Right ventricle myocardium inferior (tissue), 1 donor: ENCODE measurements at places on chromosomes 16 and 17. TPM values are rescaled to one million over a fixed set of nuclear protein-coding genes. Genes with fewer than 3 reads are reported as not detected.

GRCh38 chr16:50889276-50889675 is 147.4 kb downstream of the CYLD start:
- DNase-seq = no peak

CCDC78 gene
- 0.49 TPM for total RNA-seq

BCL6B gene
- total RNA-seq = 14.0 TPM

DNA sequence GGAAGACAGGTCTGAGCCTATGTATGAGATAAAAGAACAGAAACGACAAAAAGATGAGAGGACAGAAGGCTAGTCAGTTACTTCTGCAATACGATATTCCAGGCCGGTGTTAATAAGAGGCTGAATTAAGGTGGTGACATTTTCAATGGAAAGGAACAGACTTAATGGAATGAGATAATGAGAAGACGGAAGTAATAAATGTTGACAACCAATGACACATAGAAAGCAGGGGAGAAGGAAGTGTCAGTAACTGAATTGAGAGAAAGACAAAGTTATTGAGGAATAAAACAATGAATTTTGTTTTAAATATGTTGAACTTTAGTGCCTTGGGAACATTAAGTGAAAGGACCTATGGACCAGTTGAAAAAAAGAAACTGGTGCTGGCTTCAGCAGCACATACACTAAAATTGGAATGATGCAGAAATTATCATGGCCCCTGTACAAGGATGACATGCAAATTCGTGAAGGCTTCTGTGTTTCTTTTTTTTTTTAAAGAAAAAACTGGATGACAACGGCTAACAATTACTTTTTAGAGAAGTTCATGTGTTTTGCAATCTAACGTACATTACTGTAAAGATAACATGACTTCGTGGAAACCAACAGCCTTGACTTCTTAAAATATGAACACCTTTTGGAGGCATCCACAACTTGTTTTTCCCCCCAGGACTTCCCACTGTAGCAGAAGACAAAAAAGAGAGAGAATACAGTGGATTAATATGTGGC is 18.5 kb upstream of the CPD start:
- DNase-seq = no peak

DNA sequence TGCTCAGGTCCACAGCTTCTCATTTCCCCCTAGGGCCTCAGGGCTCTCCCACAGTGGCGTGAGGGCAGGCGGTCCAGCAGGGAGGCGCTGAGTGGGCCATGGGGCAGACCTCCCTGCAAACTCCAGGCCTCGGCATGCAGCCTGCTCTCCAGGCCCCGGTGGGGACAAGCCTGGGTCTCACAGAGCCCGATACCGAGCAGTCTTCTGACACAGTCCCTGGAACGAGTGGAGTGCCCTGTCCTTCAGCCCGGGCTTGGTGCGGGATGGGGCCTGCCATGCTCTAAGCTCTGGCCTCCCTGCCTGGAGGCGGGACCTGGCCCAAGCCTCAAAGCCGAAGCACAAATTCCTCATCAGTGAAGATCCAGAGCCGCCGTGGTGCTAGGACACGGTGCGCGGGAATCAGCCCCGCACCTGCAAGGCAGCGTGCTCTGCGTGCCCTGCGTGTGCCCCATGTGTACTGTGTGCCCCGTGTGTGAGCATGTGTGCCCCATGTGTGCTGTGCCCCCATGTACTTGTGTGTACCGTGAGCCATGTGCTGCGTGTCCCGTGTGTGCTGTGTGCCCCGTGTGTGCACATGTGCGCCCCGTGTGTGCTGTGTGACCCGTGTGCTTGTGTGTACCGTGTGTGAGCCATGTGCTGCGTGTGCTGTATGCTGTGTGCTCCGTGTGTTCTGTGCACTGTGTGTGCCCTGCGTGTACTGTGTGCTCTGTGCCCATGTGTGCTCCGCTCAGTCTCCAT is 56.1 kb downstream of the ENGASE start:
- no peak for DNase-seq

DNA sequence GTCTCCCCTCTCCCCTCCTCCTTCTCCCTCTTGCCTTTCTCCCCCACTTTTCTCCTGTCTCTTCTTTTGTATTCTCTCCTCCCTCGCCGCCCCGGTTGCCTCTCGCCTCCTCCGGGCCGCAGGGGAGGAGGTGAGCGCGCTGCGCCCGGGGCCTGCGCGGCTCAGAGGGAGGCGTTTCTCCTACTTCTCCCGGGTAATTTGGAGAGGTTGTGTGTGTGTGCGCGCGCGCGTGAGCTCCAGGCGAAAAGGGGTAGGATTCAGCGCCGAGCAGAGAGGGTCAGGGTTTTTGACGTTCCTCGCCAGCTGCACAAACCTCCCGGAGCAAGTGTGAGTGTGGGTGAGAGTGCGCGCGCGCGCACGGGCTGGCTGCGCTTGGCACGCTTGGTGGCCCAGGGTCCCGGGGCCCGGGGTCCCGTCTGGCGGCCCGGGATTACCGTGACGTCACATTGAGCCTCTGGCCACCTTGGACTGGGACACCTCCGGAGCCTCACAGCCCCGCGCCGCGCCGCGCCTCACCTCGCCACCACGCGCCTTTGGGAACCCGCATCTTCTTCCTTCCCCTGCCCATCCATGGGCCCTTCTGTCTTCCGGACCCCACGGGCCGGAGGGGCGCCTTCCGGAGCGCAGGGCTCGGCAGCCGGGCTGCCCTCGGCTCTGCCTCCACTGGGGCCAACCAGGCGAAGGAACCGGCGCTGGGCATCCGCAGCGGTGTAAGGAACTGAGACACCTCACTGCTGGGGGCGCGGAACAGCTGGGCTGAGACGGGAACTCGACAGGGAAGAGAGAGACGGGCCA is 479 bp downstream of the IRX6 start:
- no peak for DNase-seq

DNA sequence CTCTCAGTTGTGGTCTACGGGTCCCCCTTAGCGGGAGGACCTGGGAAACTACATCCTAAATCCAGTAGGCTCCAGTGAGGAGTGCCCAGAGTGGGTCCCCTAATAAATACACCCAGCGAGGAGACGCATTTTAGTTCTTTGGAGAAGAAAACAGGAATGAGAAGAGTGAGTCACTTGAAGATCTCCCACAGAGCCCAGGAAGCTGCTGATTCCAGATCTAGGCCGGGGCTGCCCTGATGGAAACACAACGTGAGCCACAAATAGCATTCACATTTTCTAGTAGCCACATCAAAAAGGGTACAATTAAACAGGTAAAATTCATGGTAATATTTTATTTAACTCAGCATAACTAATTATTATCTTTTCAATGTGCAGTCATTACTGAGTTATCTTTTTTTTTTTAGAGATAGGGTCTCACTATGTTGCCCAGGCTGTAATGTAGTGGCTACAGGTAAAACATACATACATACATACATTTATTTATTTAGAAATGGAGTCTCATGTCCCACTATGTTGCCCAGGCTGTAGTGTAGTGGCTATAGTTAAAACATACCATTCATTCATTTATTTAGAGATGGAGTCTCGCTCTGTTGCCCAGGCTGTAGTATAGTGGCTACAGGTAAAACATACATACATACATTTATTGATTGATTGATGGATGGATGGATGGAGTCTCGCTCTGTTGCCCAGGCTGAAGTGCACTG is 21.5 kb downstream of the FBXO31 start:
- no peak for DNase-seq

- DNase-seq = no peak
Measured at GRCh38 chr17:81916234-81917001, 1.6 kb downstream of the SIRT7 start.

GRCh38 chr16:62711797-62712196 is 675.6 kb upstream of the CDH8 start:
- no peak for DNase-seq
